ENCODE measurements at places on chromosomes 5 and 9.

DNA sequence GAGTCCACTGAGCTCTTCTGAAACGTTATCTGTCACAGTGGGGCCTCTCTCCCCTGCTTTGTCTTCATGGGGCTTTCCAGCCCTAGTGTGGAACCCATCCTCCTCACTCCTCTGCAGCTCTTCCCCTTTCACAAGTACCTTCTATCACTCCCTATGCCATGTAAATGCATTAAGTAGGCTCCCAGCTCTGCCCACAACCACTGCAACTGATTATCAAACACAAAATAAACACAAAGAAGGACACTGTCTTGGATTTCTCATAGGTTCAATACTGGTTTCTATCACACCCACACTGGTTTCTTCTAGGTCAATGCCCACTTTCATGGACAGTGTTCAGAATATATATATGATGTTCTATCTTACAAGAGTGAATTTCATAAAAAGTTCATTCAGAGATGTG is 139.4 kb downstream of the GNAQ start:
- no peak for DNase-seq

GRCh38 chr5:172343741-172344140 is 60.2 kb upstream of the UBTD2 start:
- DNase-seq = no peak

GRCh38 chr5:142713121-142713706 is 27.3 kb upstream of the FGF1 start:
- peak; percentile 59 for DNase-seq

DNA sequence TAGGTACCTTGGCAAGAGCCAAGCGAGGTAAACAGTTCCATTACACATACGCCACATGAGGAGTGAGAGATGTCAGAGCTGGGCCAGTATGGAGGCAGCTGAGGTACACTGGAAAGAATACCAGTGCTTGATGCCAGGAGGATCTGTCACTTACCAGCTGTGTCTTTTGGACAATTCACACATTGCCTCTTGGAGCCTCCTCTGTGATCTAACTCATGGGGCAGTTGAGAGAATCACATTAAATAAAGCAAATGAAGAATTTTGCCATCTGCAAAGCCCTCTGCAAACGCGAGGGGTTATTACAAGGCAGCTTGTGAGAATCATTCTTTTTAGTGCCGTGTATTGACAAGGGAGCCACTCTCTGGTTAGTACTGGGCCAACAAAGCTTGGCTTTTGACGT is 429.7 kb upstream of the KLF4 start:
- DNase-seq = no peak

DNA sequence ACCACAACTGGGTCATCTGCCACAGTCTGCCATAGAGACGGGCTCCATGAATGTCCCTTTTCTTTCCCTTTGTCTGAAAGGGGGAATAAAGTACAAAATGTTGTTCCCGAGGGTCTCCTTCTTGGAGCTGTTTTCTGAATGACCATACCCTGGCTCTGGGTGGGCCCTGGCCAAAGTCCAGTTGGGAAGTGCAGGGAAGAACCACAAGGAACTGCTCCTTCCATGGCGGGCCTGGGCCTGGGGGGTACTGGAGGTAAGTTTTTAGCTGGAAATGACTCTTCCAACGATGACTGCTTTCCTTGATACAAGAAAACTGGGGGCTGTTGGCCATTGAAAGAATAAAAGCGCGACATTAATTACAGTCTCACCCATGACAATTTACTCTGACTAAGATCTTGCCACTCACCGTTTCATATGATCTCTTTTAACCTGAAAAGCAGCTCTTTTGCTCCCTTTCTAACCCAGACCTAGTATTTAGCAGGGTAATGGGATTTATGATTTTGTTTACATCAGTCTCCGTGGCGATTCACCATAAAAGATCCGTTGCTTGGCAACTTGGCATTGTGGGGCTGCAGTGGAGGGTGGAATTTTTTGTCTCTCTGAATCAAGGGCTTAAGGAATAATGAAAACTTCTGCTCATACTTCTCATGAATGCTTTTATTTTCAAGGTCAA is 89.2 kb upstream of the PTCH1 start:
- DNase-seq = no peak

DNA sequence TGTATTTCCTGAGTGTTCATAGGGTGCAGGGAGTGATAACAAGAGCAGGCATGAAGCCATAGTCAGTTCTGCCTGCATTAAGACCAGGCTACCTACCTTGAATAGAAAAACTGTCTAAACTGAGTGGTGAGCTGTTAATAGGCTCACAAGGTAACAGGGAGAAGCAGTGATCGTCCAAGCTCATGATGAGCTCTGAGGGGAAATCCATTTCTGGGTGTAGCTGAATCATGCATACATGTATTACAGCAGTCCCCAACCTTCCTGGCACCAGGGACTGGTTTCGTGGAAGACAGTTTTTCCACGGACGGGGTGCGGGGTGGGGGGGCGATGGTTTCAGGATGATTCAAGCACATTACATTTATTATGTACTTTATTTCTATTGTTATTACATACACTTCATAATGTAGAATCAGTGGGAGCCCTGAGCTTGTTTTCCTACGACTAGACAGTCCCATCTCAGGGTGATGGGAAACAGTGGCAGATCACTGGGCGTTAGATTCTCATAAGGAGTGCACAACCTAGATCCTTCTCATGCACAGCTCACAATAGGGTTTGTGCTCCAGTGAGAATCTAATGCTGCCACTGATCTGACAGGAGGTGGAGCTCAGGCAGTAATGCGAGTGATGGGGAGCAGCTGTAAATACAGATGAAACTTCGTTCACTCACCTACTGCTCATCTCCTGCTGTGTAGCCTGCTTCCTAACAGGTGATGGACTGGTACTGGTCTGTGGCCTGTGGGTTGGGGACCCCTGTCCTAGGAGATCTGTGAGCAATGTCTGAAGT is 100.0 kb upstream of the IL6ST start:
- no peak for DNase-seq

GRCh38 chr5:84599964-84600363 is 215.3 kb upstream of the EDIL3 start:
- DNase-seq = no peak

DNA sequence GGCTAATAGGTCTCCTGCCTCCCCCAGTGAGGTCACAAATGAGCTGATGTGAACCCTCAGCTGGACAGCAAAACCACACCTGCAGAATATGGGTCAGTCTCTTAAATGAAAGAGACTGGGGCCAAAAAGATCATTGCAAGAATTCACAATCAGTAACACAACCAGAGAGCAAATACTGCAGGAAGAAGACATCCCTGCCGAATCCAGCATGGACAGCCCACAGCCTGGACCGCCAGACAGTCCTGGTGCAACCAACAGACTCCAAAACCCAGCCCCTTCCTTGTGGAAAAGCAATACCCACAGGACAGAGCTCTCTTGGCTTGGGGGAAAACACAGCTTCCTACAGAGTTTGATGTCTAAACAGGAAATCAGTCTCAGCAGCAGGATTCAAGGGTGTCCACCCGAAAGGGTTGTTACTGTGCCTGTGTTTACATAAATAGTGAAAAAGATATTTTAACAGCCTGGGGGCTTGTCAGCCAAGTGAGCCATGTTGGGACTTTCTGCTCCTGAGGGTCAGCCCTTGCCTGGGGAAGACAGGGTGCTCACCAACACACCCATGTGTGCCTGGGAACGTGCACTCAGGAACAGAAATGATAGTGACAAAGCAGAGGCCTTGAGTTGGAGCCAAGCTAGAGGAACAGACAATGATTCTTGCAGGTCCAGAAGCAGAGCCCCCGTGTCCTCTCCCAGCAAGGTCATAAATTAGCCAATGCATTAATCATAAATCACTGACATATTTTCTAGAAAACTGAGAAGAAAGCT is 106.2 kb downstream of the SEMA5A start:
- DNase-seq = no peak

All from thoracic aorta (tissue), 2 donors.